ENCODE measurements at places on chromosomes 7 and 10.

DNA sequence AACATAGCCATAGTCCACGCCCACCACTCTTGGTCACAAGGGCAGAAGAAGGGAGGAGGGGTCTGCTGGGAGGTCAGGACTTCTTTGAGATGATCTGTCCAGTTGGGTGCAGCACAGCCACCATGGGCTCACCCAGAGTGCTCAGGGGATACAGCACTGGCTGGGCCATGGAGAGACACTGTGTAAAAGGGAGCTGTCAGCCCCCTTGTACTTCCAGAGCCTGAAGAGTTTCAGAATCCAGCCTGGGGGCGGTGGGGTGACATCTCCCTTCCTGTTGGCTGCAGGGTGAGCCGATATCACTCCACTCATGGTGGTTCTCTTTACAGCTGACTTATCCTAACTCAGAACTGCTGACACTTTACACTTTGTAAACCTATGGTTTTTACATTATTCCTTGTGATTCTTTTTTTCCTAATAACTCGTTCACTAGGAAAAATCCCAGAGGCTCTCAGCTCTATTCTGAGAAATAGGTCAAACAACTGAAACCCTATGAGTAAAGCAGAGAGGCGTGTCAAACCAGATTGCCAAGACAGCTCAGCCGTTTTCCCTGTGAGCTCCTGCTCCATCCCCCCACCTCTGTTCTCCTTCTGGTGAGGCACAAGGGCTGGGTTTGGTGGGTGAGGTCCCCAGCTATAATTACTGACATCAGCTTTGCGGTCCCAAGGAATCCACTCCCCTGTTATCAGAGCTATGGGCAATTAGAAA, 3.2 kb upstream of the MRPS24 start:
- no peak for DNase-seq

DNA sequence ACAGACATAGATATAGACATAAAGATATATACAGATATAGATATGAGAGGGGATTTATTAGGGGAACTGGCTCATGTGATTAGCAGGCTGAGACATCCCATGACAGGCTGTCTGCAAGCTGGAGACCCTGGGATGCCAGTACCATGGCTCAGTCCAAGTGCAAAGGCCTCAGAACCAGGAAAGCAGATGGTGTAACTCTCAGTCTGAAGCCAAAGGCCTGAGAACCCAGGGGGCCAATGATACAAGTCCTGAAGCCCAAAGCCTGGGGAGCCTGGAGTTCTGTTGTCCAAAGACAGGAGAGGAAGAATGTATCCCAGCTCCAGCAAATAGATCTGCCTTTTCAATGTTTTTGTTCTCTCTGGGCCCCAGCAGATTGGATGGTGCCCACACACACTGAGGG, 5.5 kb downstream of the NCOA4 start:
- DNase-seq: no peak

DNA sequence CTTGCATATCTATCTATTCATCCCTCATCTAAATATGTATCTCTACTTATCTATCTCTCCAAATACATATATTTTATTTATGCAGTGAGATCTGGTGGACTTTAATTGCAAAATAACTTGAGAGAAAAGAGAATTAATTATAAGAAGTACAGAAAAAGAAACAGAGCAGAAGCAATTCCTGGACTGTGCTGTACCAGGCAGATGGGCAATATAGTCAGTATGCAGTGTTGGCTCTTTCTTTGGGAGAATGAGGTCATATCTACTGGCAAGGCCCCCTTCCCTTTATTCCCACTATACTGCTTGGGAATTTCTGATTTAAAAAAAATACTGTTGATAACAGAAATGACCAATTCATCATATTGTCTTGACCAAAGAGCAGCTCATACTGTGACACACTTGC, 49.0 kb upstream of the TOMM7 start:
- no peak for DNase-seq

DNA sequence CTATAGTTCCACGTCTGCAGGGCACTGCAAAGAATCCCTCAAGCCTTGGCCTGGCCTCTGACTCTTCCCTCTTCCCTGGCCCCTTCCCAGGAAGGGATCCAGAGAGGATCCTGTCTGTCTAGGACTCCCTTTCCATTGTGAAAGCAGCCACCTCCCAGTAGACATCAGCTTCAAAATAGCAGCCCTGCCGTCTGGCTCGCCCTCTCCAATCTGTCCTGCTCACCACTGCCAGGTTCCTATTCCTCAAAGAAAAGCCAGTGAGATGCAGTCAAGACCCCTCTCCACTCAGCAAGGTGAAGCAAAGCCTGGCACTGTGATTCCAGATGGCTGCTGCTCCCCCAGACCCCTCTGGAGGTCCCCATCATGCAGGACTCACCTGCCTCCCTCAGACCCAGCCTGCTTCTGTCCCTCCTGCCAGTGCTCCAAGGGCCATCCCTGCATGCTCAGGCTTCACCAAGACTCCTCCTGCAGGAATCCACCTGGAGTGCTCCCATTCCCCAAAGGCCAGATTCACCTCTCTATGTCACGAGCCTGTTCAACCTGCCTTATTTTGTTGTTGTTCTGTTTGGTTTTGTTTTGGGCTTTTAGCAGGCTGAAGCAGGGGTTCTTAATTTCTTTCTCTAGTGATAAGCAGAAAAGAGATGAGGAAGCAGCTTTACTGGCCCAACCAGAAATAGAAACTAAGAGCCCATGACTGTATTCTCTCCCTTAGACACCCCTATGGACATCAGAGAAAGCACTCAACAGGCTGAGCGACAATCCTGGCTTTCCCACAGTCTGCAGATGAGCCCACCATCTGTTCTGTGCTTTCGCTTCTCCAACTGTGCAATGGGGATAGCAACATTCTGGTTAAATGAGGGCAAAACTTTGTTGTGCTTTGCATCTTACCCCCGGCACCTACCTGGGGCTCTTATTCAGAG, 305.1 kb downstream of the GRID1 start:
- peak; percentile 46 for DNase-seq

DNA sequence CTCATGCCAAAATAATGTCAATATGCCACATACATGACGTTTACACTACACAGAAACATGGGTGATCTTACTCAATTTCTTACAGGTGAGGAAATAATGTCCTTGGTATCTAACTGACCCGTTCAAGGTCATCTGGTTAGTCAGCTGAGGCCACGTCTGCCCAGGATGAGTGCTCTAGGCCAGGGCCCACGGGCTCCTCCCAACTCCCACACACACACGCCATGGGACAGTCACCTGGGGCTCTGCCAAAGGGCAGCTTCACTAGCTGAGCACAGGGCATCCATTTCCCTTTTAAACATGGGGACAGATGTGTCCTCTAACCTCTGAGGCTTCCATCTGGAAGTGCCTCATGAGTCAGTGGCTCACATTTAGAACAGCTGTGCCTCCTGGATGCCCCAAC, 123.9 kb downstream of the TNS3 start:
- DNase-seq: no peak

- peak; percentile 74 for DNase-seq
Observed at GRCh38 chr10:69494626-69495558, 43.6 kb downstream of the TSPAN15 start.

- no peak for DNase-seq
Observed at GRCh38 chr7:36911788-36912187, 187.5 kb upstream of the AOAH start.

DNA sequence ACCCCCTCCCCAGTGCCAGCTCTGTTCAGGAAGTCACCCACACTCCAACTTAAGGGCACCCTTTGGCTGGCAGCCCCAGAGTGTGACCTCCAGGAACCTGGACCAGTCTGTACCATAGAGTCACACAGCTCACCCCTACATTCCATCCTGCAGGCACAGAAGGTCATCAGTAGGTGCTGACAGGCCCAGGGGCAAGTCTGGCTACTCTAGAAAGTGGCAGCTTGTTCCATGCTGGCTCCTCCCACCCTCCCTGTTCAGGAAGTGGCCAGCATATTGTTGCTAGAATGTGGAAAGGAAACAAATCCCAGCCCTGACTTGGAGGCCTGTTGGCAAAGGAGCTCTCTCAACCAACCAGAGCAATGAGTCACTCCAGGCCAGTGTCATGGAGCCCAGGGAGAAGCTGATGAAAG, 3.2 kb upstream of the NCOA4 start:
- DNase-seq: no peak

GRCh38 chr7:45384499-45384898, 189.7 kb upstream of the ADCY1 start:
- no peak for DNase-seq

- DNase-seq: no peak
Observed at GRCh38 chr7:139656387-139656786, 121.4 kb downstream of the HIPK2 start.

- no peak for DNase-seq
Observed at GRCh38 chr7:87592300-87592699, 8.4 kb downstream of the ABCB1 start.

GRCh38 chr7:2530071-2530987, 10.8 kb downstream of the LFNG start:
- no peak for DNase-seq

DNA sequence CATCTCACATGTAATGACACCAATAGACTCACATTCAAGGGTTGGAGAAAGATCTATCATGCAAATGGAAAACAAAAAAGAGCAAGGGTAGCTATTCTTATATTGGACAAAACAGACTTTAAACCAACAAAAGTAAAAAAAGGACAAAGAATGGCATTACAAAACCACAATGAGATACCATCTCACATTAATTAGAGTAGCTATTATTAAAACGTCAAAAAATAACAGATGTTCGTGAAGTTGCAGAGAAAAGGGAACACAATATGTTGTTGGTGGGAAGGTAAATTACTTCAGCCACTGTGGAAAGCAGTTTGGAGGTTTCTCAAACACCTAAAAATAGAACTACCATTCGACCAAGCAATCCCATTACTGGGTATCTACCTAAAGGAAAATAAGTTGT, 197.0 kb downstream of the SNX13 start:
- DNase-seq: no peak

DNA sequence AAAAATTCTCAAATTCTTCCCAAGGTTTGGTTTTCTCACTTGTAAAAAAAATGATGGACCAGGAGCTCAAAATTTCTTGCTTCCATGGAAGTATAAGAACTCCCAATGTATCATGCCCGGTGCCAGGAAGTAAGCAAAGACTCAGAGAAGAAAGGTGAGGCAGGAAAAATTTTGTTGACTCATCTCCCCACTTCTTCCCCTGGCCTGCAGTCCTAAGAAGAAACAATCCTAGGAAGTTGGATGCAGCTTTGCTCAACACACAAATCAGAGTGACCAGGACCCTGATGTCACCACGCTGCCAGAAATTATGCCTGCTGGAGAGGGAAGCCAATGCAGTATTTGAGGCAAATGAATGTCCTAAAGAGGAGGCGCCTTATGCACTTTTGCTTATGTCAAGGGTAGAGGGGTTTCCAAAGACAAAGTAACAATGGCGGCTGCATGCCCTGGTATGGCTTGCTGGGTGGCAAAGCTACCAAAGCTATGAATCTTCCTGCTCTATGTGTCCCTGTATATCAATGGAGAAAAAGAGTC, 163.6 kb downstream of the NEURL1 start:
- no peak for DNase-seq

GRCh38 chr10:99382176-99382575, 48.2 kb downstream of the GOT1 start:
- DNase-seq: no peak

- DNase-seq: no peak
Observed at GRCh38 chr7:17535776-17536175, 237.3 kb downstream of the AHR start.

DNA sequence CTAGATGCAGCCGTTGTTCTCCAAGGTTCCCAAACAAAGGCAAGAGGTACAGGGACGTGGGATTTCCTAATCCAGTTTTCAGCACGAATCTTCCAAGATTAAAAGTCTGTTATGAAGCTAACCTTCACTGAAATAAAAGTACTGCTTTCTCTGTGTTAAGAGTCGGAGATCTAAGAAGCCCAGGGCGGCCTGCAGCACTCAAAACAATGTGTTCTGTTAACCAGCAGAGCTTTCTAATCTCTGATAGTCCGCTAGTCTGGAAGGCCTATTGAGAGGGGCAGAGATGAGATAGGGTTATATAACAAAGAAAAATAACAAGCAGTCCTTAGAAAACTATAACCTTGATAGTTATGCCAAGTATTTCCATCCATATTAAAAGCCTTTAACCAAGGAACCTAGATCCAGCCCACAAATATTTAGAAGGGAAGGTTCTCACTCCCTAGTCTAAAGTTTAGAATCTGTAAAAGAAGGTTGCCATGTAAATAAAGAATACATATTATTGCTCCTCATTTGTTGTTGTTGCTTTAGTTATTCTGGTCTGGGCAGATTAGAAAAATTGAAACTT, 106.3 kb upstream of the SVIL start:
- DNase-seq: no peak

DNA sequence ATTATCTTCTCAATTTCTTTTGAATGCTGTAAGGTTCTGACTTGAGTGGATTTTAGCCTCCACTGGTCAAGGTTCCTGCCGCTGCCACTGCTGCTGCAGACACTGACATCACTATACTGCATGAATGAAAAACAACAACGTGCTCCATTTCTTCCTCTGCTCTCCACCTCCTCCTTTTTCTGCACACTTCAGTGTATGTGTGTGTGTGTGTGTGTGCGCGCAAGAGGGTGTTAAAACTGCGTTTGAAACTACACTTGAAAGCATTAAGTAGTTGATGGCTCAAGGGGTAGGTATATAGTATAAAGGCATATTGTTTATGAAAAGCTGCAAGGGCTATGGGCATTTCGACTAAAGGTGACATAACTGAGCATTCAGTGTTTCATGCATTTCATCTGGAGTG, 3.5 kb downstream of the GLCCI1 start:
- DNase-seq: no peak

DNA sequence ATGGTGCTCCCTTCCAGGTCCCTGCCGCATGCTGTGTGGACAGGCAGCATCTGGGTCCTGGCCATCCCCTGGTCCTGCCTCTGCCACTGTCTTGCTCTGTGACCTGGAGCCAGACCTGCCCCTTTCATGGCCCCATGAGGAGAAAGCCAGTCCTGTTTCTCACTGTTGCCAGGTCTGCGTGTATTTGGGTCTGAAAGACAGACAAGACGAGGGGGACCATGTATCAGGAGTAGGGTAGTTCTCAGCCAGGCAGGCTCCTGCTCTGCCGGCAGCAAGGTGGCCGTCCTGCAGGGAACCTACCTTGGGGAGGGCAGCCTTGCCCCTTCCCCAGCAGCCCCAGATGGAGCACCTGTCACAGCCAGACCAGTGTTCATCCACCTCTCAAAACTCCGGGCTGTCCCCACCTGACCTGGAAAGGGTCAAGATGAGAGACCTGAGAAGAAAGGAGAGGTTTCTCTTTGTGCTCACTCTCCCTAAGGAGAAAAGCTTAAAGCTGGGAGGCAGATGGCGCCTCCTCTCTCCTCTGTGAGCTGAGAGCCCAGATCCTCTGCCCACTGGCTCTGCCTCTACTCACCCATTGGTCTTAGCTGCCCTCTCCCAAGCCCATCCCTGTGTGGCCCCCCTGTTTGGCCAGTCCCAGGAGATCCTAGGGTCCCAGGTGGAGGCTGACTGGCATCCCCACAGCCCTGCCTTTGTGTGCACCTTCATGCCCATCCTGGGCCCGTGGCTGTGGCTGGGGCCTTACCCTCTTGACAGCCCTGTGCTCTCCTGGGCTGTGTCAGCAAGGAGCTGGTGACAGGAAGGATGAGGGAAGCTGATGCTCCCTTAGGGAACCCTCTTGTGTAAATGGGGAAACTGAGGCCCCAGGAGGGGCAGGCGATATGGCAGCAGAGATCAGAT, 116.1 kb upstream of the PCBD1 start:
- DNase-seq: no peak
